ENCODE measurements at places on chromosomes 7 and 10.
A peak's percentile ranks its signal among the peaks of the same experiment; 100 is the strongest.

DNA sequence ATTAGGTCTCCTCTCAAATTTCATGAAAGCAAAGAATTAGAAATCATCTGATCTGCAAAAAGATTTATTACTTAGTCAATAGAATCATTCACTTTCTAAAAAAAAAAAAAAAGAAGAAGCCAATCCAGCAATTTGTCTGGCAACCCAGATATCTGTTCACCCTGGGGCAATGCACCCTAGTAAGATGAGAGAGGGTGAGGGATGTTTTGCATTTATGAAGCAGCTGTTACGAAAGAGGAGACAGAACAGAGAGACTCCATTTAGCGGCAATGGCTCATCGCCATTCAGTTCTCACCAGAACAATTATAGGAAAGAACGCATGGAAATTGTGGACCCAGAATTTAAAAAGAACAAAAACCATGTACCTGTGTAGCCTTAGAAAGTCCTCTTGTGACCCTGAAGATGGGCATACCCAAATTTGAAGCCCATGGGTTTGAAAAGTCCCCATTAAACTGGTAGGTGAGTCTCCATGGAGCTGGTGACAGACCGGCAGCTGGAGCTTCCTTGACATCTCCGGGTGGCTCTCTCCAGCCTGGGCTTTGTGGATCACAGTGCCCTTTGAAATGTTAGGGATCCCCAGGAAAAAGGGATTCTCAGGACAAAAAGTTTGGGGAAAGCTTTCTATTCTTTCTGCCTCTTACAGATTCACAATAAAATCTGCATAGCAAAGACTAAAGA lies 45.5 kb upstream of the CCDC3 start:
- no peak for DNase-seq

DNA sequence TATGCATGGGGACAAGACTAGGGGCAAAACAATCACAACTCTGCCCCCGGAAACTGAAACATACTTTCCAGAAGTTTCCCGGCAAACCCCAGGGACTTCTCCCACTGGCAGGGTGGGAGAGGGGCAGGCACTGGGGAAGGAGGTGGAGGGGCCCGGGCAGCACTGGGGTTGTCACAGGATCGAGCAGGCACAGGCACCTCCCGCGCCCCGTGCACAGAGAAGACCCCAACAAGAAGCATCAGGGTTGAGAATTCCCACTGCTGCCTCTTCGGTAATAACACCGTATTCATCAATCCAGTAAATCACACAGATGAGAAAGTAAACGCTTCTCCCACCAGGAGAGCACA lies 490.5 kb downstream of the PTPRN2 start:
- no peak for DNase-seq

- DNase-seq, result no peak
Measured at GRCh38 chr7:82468435-82468834, 24.9 kb upstream of the CACNA2D1 start.

GRCh38 chr7:92647011-92647625 lies 56.9 kb upstream of the FAM133B start:
- DNase-seq, result no peak

GRCh38 chr7:88795553-88795952 lies at the start of gene TEX47:
Gene TEX47 (minus strand): TSS chr7:88795737. CDS start chr7:88794942, 795 bp downstream.
- DNase-seq, result no peak

GRCh38 chr7:50282813-50283605 lies 21.5 kb upstream of the IKZF1 start:
- DNase-seq, result no peak

DNA sequence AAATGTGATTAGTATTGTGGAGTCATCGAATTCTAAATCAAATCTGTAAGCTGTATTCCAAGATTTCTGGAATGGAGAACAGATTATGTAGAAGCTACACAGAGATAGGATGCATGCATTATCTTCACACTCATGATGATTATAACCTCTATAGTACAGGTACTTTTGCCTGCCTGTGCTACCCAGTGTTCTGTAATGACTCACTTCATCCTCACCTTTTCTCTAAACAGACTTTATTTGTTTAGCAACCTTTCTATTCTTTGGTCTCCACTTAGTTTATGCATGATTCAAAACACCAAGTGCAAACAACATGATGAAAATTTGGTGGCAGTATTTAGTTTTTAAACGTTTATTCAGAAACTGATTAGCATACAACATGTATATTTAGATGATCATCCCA lies 68.4 kb upstream of the PRPS1L1 start:
- DNase-seq, result no peak

DNA sequence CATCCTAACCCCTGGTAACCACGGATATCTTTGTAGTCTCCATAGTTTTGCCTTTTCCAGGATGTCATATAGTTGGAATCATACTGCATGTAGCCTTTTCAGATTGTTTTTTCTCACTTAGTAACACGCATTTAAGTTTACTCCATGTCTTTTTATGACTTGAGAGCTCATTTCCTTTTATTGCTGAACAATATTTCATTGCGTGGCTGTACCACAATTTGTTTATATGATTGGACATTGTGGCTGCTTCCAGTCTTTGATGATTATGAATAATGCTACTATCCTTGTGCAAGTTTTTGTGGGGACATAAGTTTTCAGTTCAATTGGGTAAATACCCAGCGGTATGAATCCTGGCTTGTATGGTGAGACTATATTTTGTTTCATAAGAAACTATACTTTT lies 60.8 kb downstream of the AOAH start:
- no peak for DNase-seq

DNA sequence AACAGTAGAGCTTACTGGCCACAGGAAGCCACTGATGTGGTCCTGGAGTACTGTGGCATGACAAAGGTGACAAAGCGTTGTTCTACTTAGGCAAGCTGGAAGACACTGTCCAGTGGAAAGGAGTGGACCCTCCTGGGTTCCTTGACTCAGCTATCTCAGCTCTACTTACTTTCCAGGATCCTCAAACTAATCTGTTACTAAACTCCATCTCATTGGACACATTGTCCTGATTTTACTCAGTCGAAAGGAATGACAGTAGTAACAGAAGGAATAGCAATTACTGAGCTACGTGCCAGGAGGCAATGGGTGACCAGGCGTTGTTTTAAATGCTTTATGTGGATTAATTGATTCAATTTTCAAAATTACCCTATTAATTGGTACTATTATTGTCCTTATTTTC lies 41.6 kb downstream of the ABLIM1 start:
- DNase-seq, result no peak

GRCh38 chr10:109968953-109969759 lies 38.6 kb upstream of the ADD3 start:
- DNase-seq, result no peak

DNA sequence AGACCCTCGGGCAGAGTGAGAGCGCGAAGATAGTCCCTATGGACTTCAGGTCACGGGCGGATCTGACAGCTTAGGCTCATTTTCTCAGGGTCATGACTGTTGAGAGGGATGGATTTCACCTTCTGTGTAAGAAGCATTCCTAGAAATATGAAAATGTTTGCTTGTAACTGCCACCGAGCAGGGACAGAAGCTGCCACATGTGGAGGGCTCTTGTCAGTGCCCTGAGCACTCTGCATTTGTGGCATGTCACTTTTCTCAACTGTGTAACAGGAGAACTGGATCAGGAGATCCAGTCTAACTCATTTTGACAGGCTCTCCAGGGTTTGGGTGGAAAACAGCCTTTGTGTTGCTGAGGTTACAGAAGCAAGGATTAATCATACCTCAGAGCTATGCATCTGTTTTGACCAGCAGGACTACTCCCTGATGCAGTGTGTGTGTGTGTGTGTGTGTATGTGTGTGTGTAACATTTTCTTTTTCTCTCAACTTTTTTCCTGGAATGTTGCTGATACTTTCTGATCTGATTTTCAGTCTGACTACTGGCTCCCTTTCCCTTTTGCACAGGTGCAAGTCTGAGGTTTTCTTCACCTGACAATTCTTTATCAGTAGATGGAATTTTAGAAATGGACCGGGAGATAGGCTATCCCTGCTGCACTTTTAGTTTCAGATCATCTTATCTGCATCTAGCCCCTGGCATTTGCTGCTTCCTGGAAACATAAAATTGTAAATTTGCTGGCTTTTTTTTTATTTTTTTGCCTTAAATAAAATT lies 183.3 kb downstream of the STK31 start:
- peak; percentile 69 for DNase-seq

- peak; percentile 6 for DNase-seq
Measured at GRCh38 chr7:14717816-14718215, 184.7 kb downstream of the DGKB start.

DNA sequence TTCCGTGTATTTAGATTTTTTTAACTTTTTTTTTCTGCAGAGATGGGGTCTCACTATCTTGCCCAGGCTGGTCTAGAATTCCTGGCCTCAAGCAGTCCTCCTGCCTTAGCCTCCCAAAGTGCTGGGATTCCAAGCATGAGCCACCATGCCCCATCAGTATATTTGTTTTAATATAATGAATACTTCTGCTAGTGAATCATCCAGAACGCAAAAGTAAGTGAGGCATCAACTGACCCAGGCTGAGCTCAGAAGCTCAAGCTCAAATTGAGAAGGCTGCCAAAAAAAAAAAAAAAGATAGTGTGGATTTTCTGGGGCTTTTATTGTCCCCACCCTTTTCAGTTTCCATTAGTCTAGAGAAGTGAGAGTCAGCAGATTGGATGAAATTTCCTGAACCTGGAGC lies 39.0 kb upstream of the TECTB start:
- DNase-seq, result peak; percentile 73

DNA sequence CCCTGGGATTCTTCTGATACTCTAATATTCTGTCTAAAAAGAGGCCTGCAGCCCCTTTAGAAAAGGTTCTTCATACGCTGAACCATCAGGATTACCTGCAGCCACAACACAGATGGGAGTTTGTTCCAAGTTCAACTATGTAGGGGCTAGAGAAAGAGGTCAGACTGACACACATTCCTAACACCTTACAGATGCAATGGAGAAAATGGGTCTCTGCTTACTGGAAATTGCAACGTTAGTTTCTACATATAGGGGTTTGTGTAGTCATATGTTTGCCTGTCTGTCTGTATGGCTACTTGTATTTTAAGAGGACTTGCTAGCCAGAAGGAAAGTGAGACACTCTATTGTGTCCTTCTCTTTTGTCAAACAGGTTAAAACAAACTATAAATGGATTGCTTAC lies 618.5 kb downstream of the INHBA start:
- peak; percentile 28 for DNase-seq

DNA sequence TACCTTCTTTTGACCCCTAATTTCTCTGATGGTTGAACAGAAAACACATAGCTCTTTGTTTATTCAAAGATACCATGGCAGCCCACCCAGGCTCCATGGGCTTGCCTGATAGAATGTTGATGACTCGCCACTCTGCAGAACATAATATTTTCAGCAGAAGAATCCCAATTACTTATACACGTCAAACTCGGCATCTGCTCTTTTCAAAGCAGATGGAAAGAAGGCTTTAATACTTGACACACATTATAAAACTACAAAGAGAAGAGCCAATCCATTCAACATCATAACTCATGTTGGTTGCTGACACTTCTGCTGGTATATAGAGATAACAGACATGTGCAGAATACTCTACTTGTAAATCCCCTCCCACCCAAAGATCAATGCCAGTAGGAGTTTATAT lies 69.0 kb downstream of the FOXI2 start:
- DNase-seq, result no peak

GRCh38 chr7:105010504-105011130 lies 3.4 kb upstream of the KMT2E start:
- DNase-seq, result no peak

DNA sequence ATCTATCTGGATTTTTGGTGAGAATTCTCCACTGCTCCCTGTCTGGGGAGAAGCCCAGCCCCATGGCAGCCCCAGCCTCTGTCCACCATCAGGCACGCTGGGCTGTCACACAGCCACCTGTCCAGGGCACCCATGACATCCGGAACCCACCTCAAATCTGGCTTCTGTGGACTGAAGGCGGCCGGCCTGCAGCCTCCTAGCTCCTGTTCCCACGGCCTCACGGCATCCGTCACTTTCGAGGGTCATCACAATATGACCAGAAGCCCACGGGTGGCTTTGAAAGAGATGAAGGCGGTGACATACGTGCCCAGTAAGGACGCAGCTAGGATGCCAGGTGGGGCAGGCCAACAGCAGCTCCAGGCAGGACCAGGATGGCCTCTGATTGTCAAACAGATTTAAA lies 140.9 kb downstream of the PTPRN2 start:
- no peak for DNase-seq

- no peak for DNase-seq
Measured at GRCh38 chr7:6708304-6708703, 1.6 kb upstream of the ZNF12 start.

- no peak for DNase-seq
Measured at GRCh38 chr7:37342688-37343471, 105.8 kb downstream of the ELMO1 start.

All from fibroblast of skin of right biceps (primary cell).